Glutamatergic neuron (in vitro differentiated cells): ENCODE measurements at places on chromosomes 3 and 15.
A peak's percentile ranks its signal among the peaks of the same experiment; 100 is the strongest.

DNA sequence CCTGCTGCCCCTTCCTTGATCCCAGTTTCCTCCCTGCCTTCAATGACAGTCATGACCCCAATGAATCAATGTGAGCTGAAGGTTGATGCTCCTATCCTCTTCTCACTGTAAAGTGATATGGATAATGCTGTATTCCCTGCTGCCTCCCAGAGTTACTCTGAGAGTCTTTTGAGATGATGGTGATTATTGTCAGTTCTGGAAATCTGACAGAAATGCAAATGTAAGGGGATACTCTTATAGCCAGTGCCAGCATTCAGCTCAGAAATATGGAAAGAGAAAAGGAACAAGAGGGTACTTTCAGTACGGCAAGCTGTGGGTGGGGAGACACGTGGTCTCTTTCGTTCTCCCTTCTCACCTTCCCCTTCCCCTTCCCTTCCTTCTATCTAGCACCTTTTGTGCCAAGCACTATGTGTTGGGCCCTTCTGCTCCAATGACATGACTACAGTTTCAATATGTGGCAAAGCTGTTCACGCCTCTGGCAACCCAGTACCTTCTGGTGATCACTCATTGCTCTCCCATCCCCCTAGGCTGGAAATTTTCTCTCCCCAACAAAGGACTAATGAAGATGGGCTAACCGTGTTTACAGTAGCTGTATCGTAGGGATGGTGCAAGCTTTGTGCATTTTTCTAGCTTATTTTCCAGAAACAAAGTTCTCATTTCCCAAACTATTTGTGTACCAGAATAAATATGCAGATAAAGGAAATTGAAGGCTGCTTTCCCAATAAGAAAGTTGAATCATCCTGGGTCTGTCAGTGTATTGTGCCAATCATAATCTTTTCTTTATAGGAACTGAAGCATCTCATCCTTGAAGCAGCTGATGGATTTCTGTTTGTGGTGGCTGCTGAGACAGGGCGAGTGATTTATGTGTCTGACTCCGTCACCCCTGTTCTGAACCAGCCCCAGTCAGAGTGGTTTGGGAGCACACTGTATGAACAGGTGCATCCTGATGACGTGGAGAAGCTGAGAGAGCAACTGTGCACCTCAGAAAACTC lies 70.3 kb downstream of the ARNT2 start:
- DNase-seq, result no peak
- H3K27me3 ChIP-seq, result peaks cover 4% of the 10 kb centered on the region
- H3K36me3 ChIP-seq, result peaks cover 36% of the 10 kb centered on the region
- H3K4me3 ChIP-seq, result no peak overlapping the region
- H3K27ac ChIP-seq, result no peak overlapping the region

DNA sequence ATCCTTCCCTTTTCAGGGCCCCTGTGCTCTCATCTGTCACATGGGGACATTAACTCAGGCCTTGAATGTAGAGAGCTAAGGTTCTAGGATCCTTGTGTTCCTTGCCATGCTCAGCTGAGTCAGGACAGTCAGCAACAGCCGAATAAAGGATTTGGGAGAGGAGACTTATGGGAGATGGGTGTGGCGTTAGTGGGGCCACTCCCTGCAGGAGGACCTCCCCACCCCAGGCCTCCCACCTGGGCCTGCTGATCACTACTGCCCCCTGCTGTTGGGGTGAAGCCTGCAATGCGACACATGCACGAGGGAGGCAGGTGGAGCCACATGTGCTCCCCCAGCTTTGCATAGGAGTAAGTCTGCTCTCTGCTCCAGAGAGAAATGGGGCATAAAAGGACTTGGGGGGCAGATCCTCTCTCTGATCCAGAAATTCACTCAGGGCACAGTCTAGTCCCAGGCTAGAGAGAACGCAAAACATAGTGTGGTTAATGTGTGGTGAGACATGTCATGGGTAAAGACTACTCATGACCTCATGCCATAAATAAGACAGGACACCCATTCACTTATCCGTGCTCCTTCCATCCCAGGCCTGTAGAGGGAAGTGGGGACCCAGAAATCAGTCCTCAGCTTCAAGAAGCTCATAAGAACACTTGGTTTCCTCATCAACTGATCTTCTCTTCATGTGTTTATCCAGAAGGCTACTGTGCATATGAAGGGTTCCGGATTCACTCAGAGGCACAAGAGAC lies 19.4 kb downstream of the RBP1 start:
- peaks cover 23% of the 10 kb centered on the region for H3K4me1 ChIP-seq
- H3K27me3 ChIP-seq, result peaks cover 5% of the 10 kb centered on the region
- H3K36me3 ChIP-seq, result peaks cover 13% of the 10 kb centered on the region
- DNase-seq, result no peak
- peak overlapping the region; percentile 8 for H3K27ac ChIP-seq
- H3K4me3 ChIP-seq, result no peak overlapping the region

- H3K27me3 ChIP-seq, result peaks cover 2% of the 10 kb centered on the region
- H3K36me3 ChIP-seq, result no peaks in the 10 kb centered on the region
- no peak overlapping the region for H3K4me3 ChIP-seq
- no peak for DNase-seq
- no peaks in the 10 kb centered on the region for H3K4me1 ChIP-seq
Observed at GRCh38 chr3:127978636-127979035, 63.6 kb downstream of the KBTBD12 start.

- no peaks in the 10 kb centered on the region for H3K4me1 ChIP-seq
- H3K36me3 ChIP-seq, result no peaks in the 10 kb centered on the region
- H3K27ac ChIP-seq, result no peak overlapping the region
- no peak overlapping the region for H3K4me3 ChIP-seq
- no peaks in the 10 kb centered on the region for H3K27me3 ChIP-seq
Observed at GRCh38 chr15:33946152-33946551, 22.1 kb upstream of the CHRM5 start.

DNA sequence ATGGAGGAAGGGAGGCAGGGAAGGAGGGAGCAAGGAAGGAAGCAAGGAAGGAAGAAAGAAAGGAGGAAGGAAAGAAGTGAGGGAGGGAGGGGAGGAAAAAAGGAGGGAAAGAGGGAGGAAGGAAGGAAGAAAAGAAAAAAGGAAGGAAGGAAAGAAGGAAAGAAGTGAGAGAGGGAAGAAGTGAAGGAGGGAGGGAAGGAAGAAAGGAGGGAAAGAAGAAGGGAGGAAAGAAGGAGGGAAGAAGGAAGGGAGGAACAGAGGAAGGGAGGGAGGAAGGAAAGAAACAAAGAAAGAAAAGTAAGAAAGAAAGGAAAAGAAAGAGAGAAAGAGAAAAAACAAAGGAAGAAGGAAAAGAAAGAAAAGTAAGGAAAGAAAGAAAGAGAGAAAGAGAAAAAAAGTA lies 183.0 kb upstream of the SLC24A5 start:
- no peaks in the 10 kb centered on the region for H3K4me1 ChIP-seq
- no peak overlapping the region for H3K27ac ChIP-seq
- H3K36me3 ChIP-seq, result no peaks in the 10 kb centered on the region
- no peak for DNase-seq

DNA sequence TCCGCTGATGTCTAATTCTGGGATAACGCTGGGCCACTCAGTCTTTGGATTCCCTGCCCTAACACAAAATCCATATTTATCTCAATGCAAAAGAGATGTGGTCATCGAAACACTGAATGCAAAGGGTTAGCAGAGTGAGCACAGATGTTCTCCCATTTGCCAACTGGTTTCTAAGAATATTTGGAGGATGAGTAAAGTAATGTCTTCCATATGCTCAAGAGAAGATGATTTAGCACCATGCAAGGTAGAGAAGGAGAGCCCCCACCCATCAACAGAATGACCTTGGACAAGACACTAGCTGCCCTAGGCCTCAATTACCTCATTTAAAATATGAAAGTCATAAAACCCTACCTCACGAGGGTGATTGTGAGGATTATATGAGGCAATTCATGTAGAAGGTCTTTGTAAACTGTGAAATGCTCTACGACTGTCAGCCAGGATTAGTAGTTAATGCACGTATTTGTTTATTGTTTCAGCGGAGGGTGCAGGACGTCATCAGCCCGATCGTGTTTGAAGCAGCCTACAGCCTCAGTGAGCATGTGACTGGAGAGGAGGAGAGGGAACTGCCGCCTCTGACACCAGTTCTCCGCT lies 232.9 kb upstream of the CTDSPL start:
- no peak for DNase-seq
- H3K27me3 ChIP-seq, result peaks cover 10% of the 10 kb centered on the region
- no peaks in the 10 kb centered on the region for H3K36me3 ChIP-seq
- peak overlapping the region; percentile 57 for H3K27ac ChIP-seq
- peaks cover 28% of the 10 kb centered on the region for H3K4me1 ChIP-seq

GRCh38 chr3:169529013-169529412 lies 134.5 kb downstream of the MECOM start:
- no peak for DNase-seq
- no peak overlapping the region for H3K27ac ChIP-seq
- H3K4me1 ChIP-seq, result no peaks in the 10 kb centered on the region
- H3K4me3 ChIP-seq, result no peak overlapping the region
- H3K36me3 ChIP-seq, result no peaks in the 10 kb centered on the region

GRCh38 chr3:36700537-36701248 lies 63.7 kb downstream of the DCLK3 start:
- no peaks in the 10 kb centered on the region for H3K27me3 ChIP-seq
- no peak overlapping the region for H3K4me3 ChIP-seq
- no peak overlapping the region for H3K27ac ChIP-seq

GRCh38 chr3:196947136-196947859 lies 5.0 kb upstream of the NCBP2 start:
- no peak overlapping the region for H3K4me3 ChIP-seq
- H3K27me3 ChIP-seq, result peaks cover 15% of the 10 kb centered on the region
- peaks cover 14% of the 10 kb centered on the region for H3K4me1 ChIP-seq
- H3K27ac ChIP-seq, result no peak overlapping the region
